Neural crest cell (in vitro differentiated cells): ENCODE measurements at places on chromosomes 3 and 15. TPM values are rescaled to one million over a fixed set of nuclear protein-coding genes. Genes with fewer than 3 reads are reported as not detected.

The LRRC31 gene
- not detected in 2 replicates for total RNA-seq

The PDIA5 gene
- total RNA-seq: 14.2 and 17.7 TPM in 2 replicates

The TERC gene
- total RNA-seq: 16.2 and 19.5 TPM in 2 replicates

The POLQ gene
- total RNA-seq: 16.9 and 17.8 TPM in 2 replicates

- DNase-seq: no peak
Observed at GRCh38 chr3:72145506-72146380, 360.8 kb upstream of the PROK2 start.

GRCh38 chr3:188060840-188061544 lies 93.0 kb upstream of the LPP start:
- DNase-seq: no peak

DNA sequence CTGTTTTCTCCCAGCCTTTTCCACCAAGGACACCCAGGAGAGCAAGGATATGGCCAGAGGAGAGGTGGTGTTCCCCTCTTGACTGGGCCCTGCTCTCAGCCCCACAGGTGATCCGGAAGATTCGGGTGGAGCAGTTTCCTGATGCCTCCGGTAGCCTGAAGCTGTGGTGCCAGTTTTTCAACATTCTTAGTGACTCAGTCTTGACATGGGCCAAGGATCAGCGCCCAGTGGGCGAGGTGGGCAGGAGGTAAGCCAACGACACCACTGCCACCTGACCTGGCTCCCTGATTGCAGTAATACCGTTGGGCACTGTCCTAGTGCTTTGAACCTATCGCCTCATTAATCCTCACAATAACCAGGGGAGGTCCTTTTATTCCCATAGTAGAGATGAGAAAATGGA lies 25.3 kb upstream of the SLC28A1 start:
- DNase-seq: no peak

DNA sequence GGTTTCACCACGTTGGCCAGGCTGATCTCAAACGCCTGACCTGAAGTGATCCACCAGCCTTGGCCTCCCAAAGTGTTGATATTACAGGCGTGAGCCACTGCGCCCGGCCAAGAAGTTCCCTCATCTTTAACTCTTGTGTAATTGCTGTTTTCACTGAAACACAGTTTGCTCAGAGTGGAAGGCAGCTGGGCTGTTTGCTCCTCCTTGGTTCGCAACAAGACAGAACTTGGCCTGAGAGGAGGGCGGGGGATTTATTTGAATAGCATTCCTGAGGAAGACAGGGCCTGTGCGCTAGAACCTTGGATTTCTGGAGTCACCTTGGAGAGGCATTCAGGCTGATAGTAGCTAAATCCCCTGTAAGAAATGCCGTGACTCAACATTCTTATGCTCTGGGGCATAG lies 226.7 kb upstream of the MCTP2 start:
- no peak for DNase-seq

GRCh38 chr3:52233968-52234367 lies 5.0 kb downstream of the TWF2 start:
- no peak for DNase-seq

GRCh38 chr3:4963669-4964570 lies 15.3 kb upstream of the BHLHE40 start:
- no peak for DNase-seq

- DNase-seq: no peak
Observed at GRCh38 chr15:66866656-66867055, 164.6 kb downstream of the SMAD6 start.

DNA sequence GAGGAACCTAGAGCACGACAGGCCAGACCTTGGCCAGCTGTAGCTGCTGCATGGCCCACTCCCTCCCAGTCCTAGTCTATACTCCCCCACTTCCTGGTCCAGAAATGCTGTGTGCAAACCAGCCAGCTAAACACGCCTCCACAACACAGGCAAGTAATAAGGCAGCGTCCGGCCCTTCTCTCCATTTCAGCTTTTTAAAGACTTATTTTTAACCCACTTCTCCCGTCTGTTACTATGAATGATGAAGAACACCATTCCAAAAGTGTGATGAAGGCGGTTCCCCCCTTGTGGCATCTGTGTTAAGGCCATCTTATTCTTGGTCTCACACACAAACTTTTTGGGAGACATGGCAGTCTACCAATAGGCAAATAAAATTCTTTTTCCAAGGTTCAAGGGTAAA lies 164.1 kb upstream of the CHRNA7 start:
- no peak for DNase-seq

- DNase-seq: no peak
Observed at GRCh38 chr15:80503319-80503952, 99.3 kb downstream of the ARNT2 start.

GRCh38 chr3:81468391-81468790 lies 293.1 kb downstream of the GBE1 start:
- DNase-seq: no peak

DNA sequence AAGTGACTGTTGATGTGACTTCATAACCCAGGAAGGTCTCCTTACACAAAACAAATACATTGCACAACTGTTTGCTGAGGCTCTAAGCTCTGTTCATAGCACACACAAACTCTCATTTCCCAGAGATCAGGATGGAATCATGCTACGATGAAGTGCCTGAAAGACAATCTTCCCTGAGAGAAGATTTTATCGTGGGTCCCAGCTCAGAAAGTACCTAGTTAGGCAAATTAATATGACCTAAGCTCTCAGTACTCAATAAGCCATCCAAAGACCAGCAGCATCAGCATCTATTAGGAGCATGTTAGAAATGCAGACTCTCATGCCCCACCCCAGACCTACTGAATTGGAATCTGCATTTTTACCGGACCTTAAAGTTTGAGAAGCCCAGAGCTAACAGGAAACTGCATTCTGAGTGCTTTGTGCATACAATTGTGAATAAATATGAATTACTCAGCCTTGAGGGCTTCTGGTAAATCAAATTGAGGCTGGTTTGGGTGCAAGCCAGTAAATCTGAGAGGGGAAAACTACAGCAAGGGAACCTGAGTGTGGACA lies 161.5 kb upstream of the C2CD4B start:
- no peak for DNase-seq

DNA sequence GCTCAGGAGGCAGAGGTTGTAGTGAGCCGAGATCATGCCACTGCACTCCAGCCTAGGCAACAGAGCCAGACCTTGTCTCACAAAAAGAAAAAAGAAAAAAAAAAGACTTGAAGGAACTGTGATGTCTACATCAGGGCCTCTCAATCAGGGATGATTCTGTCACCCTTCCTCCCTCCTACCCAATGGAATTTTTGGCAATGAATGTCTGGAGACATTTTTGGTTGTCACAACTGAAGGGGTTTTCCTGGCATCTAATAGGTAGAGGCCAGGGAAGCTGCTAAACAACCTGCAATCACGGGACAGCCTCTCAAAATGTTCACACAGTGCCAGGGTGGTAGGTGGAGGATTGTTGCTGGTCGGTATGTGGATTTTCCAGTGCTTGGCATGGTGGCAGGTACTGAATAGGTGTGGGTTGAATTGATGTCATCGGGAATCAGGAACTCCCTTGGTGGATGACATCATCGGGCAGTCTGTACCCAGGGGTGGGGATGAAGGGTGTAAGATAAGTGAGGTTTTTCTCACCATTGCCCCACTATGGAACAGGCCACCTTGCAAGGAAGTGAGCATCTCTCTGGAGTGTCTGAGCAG lies 71.3 kb downstream of the MESD start:
- DNase-seq: no peak

GRCh38 chr3:195777975-195778374 lies 33.8 kb downstream of the MUC4 start:
- DNase-seq: no peak

- DNase-seq: no peak
Observed at GRCh38 chr3:160999274-160999673, 105.9 kb downstream of the B3GALNT1 start.
